ENCODE measurements at places on chromosomes 4 and X.

DNA sequence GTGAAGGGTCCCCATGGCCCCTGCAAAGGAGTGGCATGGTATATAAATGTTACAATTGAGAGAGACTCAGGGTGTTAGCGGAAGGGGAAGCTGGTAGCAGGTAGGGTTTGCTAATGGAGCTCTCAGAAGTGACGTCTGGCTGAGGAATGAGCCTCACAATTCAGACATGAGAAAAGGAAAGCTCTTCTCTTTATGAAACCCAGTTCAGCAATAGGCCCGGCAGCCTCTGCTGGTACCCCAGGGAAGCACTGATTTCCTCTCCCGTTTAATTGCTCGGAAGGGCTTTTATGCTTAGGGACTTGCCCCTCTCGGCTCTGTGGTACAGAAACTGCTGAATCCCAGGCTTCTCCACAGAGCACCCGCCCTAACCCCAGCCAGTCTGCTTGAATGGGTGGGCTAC lies 19.4 kb upstream of the AFAP1 start:
- no peak for DNase-seq

GRCh38 chr4:128338634-128339355 lies 51.2 kb upstream of the PGRMC2 start:
- DNase-seq: no peak

DNA sequence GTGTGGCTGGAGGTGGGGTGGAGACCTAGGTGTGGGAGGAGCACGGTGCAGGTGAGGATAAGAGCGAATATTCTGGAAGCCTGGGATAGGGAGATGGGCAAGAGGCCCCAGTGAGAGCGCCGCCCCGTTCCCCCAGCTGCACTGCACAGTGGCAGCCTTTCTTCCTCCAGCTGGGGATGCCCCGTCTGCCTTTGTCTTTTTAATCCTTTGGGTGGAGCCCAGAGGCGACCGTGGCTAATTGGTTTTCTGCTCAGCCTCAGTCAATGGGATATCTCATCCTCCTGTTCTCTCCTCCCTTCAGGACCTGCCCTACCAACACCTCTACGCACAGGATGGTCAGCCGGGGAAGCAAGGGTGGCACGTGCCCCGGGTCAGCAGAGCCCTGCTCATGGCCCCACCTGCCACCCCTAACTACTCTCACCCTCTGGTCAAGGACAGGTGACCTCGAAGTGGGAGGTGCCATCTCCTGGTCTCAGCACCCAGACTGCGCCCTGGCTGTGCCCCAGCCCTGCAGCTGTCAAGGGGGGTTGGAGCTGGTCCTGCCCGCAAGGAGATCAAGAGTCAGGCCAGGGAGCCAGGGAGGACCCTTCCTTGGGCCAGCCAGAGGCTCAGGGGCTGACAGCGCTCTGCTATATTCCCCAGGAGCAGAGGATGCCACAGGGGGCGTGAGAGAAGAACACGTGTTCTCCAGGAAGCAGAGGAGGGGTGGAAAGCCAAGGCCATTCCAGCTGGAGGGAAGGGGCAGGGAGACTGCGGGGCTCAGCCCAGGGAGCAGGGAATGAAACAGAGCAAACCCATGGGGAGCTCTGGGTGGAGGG lies 64.0 kb downstream of the ADRA2C start:
- no peak for DNase-seq

DNA sequence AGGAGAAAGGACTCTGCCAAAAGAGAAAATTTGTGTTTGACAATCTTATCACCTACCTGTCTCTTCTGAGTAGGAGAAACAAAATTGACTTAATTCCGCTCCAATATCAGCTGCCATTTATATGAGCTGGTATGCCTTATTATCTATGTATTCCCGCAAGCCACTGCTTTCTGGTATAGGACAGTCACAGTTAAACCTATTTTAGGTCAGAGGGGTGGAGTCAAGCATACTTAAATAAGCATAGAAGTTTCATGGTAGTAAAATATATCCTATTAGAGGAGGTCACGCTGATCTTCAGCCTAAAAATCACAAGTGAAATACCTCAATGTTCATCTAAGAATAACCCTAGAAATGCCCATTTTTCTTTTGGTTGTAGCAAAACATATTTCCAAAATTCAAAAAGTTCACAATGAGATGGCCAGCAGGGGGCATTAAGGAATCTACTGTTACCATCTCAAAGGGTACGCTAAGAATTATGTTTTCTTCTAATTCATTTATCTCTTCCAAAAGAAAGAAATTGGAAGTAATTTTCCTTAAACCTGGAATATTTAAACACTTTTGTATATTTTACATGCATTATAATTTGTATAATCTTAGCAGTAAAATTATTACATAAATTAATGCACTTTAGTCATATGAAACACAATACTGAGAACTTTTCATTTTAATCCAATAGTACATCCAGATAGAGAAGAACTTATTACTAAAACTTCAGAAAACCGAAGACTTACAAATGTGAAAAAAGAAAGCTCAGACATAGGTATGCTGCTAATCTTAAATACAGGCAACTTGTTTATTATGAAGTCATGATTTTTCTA lies 10.5 kb downstream of the PPAT start:
- peak; percentile 65 for DNase-seq

DNA sequence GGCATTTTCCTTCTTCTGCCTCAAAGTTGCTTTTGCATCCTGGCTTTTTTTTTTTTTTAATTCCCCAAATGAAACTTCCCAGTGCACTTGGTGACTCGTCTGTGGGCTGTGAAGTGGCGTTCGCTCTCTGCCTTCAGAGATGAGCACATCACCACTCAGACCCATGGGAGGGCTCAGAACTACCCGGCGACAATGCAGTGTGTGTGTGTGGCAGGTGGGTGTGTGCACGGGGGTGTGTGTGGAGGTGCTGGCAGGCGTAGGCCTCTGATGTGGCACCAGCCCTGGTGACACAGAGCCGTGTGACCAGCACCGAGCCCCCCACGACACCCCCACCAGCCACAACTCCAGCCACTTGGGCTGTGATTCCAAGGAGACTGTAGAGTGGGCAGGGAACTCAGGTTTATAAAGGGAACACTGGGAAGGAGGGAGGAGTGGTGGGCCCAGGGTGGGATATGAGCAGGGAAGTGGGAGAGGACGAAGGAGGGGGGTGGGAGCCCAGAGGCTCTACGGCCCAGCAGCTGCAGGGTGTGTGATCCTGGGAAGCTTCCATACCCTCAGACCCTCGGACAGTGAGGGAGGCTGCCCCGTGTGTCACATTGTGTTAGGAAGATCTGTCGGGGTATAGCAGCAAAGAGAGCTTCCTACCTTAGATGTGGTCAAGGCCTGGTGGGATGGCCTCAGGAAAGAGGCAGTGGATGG lies 6.0 kb upstream of the WFS1 start:
- DNase-seq: no peak

- DNase-seq: no peak
Observed at GRCh38 chr4:86497131-86497530, 97.0 kb upstream of the PTPN13 start.

- DNase-seq: no peak
Observed at GRCh38 chr4:33133723-33134122, 2413.6 kb downstream of the PCDH7 start.

GRCh38 chrX:13023979-13024378 lies 20.4 kb downstream of the FAM9C start:
- DNase-seq: no peak

GRCh38 chr4:75497133-75497532 lies 17.1 kb downstream of the RCHY1 start:
- DNase-seq: no peak

- DNase-seq: peak; percentile 26
Observed at GRCh38 chr4:169604131-169604900, 8.1 kb downstream of the NEK1 start.

DNA sequence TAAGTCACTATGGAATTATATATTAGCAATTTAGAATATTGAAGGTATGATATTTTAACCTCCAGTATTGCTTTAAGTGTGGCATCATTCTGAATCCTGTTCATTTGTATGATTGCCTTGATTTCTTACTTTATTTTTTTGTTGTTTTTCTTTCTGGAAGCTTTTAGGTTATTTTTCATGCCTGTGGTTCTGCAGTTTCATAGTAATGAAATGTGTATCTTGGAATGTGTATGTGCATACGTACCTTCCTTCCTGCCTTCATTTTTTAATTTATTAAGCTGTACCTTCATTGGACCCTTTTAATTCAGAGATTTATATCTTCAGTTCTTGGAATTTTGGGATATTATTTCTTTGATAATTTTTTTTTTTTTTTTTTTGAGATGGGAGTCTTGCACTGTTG lies 22.1 kb downstream of the CPEB2 start:
- no peak for DNase-seq

DNA sequence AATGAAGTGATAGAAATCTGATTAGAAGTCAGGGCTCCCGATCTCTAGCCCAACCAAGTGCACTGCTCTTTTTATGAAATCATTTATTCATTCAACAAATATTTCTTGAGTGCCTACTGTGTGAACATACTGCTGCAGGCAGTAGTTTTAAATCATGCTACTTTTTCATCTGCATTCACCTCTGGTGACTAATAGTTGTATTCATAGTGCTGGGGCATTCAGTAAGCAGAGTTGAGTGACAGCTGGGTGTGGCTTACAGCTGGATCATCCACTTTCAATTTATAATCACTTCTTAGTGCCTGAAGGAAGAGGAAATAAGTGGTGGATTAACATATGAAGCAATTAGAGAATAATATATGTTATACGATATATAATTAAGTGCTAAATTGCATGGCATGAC lies 94.1 kb upstream of the HPRT1 start:
- no peak for DNase-seq

DNA sequence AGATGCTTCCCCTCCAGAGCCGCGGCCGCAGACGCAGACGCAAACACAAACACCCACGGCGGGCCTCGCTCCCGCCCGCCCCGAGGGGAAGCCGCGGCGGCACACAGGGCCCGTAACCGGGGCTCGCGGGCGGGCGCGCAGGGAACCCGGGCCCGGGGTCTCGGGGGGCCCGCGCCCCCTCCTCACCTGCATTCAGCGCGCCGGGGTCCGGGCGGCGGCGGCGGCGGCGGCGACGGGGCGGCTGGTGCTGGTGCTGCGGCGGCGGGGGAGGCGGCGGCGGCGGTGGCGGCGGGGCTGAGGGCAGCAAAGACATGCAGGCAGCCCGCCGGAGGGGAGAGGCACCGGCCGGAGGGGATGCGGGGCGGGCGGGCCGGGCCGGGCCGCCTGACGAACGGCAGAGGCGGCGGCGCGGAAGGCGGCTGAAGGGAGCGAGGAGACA lies 255 bp upstream of the CNOT6L start:
- DNase-seq: no peak

DNA sequence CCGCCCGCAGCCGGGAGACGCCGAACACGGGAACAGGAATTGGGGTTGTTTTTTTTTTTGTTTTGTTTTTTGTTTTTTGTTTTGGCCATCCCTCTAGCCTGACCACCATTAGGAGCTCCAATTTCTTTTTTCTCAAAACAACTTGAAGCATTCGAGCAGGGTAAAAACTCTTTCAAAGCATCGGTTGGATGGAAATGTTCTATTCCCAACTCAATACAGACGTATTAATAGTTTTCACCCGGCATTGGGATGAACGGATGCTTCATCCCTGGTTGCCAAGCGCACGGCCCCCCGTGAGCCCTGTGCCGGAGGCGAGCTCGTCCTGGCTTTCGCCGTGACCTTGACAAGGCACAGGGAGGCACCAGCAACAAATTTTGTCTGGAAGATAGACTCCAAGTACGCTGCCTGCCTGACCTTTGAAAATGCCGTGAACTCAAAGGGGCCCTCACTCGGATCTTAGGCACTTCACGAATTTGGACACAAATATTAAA lies 352 bp upstream of the MAP3K15 start:
- DNase-seq: no peak

GRCh38 chr4:88207171-88207570 lies 48.7 kb upstream of the ABCG2 start:
- no peak for DNase-seq

GRCh38 chr4:162871990-162872389 lies 294.7 kb downstream of the NAF1 start:
- no peak for DNase-seq

Data from CD4-positive, alpha-beta T cell treated with Interleukin-6 for 4 hours (primary cell).